ENCODE measurements at places on chromosomes 5 and 9.

DNA sequence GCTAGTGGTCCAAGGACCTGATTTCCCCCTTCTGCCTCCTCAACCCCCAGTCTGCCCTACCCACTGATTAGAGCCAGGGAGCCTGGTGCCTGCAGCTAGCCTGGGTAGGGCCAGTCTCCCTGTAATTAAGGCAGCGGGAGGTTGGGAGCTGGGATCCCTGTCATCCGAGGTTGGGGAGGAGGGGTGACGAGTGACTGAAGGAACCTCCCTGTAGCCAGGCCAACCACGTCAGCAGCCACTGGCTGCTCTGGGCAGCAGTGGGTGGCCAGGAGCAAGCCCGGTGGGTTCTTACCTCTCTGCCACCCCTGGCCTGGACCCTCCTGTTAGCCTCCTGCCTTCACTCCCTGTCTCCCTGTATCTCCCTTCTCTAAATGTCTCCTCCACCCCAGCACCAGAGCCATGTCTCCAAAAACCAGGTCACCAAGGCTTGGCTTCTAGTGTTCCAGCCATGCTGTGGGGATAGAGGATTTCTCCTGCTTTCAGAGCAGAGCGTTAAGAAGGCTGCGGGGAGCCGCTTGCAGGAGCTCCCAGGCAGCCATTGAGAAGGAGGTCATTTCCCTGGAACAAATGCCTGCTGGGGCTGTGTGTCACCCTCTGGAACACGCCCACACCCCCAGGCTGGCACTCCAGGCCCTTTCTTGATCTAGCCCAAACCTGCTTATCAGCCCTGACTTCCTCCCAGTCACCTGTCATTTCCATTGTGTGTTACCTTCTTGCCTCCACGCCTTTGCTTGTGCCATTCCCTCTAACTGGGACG is 65.0 kb upstream of the GGTA1 start:
- DNase-seq = no peak

DNA sequence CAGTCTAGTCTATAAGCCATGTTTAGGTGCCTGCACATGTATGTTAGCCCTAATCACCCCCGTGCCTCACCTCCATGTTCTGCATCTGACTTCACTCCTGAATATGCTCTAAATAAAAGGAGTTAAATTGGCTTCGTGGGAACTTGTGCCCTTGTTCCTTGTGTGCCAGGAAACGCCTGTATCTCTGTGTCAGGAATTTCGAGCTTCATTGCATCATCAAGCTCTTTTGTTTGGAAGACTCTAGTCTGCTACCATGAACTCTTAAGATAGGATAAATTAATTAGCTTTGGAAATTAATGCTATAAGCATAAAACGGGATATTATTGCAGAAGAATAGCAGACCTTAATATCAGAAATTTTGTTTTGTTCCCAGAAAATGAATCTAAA is 99.2 kb downstream of the ADCY2 start:
- no peak for DNase-seq

DNA sequence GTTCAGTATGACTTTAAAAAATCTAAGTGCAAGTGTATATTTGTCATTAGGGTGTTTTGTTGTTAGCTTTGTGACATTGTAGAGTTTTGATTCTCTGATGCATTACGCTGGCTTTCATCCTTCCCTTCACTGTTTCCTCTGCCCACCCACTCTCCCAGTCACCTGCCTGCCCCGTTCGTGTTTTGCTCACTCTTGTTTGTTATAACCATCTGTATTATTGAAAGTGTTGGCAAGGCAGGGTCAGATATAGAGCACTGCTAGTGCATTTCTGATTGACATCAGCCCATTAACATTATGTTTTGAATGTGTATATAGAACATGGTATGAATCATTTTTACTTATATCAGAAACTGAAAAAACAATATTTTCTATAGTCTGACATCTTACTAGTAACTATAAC is 27.3 kb downstream of the SCGB3A1 start:
- DNase-seq = peak; percentile 7

GRCh38 chr9:89464300-89464901 is 33.5 kb downstream of the SEMA4D start:
- DNase-seq = no peak

DNA sequence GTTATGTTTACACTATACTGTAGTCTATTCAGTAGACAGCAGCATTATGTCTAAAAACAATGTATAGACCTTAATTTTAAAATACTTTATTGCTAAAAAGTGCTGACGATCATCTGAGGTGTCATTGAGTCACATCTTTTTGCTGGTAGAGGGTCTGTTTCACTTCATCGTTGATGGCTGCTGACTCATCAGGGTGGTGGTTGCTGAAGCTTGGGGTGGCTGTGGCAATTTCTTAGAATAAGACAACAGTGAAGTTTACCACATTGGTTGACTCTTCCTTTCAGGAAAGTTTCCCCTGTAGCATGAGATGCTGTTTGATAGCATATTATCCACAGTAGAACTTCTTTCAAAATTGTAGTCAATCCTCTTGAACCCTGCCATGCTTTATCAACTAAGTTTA is 150.3 kb downstream of the FBXL7 start:
- DNase-seq = no peak

DNA sequence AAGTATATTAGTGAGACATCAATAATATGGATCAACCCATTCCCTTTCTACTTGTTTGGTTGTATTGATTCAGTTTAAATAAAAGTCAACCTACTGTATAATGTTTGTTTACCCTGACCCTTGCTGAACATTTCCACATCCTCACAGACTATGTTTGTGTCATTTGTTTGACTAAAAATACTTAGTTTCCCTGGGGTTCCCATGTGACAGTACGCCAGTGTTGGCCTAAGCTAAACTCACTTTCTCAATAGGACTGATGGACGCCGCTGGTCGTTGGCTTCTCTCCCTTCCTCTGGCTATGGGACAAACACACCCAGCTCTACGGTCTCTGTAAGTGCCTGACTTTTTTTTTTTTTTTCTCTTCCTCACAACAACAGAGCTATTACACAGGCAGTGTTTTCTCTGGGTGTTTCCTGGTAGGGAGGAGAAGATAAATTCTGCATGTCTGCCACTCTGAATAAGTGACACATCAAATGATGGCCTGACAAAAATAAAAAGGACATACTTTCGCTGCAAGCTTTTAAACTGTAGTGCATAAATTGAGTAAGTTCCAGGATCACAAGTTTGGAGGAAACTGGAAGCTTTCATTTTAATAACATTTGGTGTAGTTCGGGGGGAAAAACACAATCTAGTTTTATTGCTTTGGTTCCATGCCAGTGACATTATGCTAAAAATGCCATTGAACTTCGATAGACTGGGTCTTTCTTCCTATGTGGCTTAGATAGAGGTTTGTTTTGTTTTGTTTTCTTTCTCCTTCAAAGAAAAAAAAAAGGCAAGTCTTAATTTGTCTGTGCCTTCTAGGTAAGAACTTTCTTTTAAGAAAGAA is 101.0 kb downstream of the CD180 start:
- DNase-seq = no peak

All from naive thymus-derived CD8-positive, alpha-beta T cell (primary cell).